M059J (cell line): ENCODE measurements at places on chromosomes 5 and 9.

DNA sequence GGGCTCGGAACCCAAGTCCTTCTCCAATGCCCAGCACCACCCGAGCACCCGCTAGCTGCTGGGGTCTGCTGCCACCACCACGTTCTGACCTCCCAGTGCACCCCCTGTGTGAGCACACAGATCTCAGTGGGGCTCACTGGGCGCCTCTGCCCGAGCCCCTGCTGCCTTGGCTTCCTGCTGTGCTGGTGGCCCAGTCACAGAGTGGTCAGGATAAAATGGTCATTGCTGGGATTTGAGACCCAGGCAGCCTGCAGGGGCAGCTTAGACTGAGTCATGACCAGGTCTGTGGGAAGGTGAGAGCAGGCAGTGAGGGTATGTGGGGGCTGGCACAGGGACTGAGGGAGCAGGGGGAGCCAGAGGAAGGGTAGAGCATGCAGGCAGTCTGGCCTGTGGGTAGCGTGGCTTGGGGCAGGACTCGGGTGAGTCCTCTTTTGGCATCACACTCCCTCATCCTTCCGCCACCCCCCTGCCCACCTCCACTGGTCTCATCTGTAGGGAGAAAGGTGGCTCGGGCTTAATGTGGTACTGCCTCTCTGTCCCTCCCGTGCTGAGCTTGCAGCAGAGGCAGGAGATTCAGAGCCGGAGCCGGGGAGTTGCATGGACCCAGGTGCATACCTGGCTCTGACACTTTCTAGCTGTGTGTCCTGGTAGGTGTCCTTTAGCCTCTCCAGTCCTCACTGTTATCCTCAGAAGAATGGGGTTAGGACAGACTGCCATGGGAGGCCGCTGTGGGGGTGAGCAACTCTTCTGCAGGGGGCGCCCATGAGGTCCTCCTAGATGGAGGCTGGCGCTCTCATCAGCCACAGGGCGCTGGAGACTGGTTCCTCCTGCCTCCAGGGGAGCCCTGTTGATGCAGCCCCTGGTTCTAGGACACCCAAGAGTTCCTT, 32.1 kb downstream of the USP20 start:
- no peak for DNase-seq

DNA sequence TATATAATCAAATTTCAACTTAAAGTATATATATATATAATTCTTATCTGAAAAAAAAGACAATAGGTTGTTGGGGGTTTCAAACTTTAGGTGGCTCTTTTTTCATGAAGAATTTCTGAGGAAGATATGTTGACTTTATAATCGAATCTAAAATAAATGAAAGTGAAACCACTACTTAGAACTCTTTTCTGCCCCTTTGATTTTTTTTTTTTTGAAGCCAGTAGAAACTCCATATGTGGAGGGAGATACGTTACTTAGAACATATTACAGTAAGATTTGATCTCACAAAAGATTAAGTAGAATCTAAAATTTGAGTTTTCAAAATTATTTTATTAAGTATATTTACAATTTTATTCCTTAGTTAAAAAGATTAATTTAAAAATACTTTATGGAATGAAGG, 96.9 kb downstream of the ATG10 start:
- DNase-seq = no peak

GRCh38 chr5:157247267-157247666, 18.7 kb upstream of the CYFIP2 start:
- no peak for DNase-seq

DNA sequence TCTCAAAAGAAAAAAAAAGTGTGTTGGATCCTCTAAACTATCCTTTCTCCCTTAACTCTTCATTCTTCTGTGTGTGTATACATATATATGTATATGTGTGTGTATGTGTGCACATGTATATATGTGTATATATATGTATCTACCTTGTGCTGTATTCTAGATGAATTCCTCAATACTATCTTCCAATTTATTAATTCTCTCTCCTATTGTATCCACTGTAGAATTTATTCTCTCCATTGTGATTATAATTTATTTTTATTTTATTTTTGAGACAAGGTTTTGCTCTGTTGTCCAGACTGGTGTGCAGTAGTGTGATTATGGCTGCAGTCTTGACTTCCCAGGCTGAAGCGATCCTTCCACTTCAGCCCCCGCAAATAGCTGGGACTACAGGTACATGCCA, 147.1 kb upstream of the ZNF618 start:
- no peak for DNase-seq

DNA sequence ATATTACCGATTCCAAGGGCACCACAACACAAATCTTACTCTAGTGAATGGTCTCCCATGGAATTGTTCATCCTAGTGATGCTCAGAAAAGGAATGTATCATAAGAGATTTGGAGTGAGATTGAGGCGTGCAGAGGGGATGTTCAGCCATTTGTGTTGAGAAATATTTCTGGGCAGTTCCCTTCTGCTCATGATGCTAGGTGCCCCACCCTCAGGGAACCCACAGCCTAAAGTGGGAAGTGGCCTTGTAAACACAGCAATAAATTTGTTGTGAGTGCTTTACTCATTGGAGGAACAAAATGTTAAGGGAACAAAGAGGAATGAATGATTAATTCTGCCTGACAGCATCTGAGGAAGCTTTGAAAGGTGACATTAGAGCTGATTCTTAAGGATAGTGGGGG, 129.9 kb downstream of the TLE4 start:
- peak; percentile 53 for DNase-seq

GRCh38 chr9:71678999-71679398, 89.3 kb downstream of the CEMIP2 start:
- DNase-seq = no peak

GRCh38 chr9:4464911-4465513, 25.3 kb upstream of the SLC1A1 start:
- DNase-seq = no peak

DNA sequence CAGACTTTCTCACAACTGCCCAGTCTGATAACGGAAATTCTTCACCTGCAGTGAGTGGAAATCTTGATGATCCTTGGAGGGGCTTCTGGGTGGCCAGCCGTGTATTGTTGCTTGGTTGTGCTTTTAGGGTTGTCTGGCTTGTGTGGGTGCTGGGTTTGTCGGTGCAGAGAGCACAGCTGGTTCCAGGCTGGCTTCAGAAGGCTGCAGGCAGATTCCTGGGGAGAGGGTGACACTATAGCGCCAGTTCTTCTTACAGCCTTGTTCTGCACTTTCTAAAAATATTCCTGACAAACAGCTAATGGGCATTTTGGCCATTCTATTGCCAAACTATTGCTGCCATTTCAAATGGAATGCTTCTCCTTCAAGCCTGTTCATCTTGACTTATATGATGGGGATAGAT, 99.3 kb downstream of the PDZD2 start:
- DNase-seq = no peak

DNA sequence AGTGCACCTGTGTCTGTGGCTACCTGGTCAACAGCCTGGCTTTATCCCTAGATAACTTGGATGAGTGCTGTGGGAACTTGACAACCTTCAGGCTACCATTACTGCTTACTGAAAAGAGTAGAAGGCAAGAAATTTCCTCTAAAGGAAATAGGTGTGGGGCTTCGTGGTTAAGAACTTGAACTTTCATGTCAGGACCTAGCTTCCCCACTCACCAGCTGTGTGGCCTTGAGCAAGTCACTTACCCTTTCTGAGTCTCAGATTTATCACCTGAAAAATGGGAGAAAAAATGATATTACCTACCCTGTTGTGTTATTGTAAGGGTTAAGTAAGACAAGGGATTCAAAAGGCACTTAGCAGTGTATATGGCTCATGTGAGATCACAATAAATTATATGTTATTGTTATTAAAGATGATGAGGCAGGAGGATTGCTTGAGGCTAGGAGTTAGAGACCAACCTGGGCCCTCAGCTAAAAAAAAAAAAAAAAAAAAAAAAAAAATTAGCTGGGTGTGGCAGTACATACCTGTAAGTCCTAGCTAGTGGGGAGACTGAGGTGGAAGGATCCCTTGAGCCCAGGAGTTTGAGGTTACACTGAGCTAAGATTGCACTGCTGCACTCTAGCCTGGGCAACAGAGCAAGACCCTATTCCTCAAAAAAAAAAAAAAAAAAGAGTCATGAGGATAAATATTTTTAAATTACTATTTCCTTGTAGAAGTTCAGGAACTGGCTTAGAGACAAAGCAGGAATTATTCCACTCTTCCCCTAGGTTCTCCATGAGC, 97.0 kb upstream of the SPRY4 start:
- no peak for DNase-seq

GRCh38 chr5:82772281-82772680, 304.9 kb downstream of the TMEM167A start:
- DNase-seq = no peak

GRCh38 chr5:169389318-169389717, 88.4 kb upstream of the SLIT3 start:
- DNase-seq = peak; percentile 67

DNA sequence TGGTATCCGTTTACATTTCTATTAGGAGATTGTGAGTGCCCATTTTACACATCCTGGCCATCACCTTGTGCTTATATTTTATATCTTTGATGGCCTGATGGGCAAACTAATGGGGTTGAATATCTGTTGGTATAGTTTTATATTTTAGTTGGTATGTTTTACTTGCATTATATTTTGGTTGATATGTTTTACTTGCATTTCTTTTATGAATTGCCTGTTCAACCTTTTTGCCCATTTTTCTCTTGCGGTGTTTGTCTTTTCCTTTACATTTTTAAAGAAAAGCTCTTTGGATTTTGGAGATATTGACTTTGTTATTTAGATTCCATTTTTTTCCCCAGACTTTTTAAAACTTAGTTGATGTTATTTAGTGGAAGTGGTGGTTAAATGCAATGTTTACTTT, 14.6 kb downstream of the ZNF618 start:
- no peak for DNase-seq

- peak; percentile 25 for DNase-seq
Observed at GRCh38 chr9:127278372-127278771, 13.8 kb downstream of the GARNL3 start.

DNA sequence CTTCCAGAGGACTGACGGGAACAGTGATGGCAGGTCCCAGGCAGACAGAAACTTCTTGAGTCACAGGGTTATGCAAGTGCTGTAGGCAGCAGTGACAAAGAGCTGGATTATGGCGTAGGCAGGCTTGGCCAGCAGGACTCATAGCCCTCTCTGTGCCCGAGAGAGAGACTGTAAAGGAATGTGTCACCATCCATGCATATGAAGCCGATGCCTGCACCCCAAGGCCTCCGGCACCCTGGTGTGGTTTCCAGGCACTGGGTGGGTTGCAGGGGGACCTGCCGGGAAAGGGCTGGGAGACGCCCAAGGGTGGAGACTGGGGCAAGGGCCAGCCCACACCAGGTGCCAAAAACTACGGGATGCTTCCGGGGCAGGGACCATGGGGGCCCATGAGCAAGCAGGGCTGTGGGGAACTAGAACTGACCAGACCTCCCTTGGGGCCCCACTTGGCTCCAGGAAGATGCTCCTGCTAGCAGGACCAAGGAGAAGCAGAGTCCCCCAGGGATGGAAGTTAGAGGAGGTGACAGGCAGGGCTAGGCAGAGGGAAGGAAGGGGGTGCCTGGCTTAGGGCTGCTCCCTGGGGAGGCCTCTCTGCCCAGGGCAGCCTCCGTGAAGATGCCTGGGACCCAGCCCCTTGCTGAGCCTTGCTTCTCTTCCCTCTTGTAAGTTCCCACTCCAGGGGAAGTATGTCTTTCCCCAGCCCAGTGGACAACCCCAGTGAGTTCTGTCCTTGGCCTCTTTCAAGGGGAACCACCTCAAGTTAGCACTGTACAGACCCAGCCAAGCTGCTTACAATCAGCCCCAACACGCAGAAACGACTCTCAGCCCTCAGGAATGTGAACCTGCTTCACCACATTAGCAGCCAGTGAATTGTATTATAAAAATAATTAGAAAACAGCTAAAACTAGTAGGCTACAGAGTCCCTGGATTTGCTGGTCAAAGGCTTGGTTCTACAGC, 10.5 kb upstream of the IPPK start:
- peak; percentile 28 for DNase-seq

DNA sequence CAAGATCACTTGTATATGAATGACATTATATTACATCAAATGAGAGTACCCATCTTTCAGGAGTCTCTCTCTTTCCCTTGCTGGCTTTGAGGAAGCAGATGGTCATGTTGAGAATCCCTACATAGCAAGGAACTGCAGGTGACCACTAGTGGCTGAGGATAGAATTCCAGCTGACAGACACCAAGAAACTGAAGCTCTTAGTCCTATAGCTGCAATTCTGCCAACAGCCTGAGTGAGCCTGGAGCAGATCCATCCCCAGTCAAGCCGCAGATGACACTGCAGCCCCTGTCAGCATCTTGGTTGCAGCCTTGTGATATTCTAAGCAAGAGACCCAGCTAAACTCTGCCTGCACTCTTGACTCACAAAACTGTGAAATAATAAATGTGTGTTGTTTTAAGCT, 531.5 kb downstream of the CSNK1G3 start:
- DNase-seq = no peak

DNA sequence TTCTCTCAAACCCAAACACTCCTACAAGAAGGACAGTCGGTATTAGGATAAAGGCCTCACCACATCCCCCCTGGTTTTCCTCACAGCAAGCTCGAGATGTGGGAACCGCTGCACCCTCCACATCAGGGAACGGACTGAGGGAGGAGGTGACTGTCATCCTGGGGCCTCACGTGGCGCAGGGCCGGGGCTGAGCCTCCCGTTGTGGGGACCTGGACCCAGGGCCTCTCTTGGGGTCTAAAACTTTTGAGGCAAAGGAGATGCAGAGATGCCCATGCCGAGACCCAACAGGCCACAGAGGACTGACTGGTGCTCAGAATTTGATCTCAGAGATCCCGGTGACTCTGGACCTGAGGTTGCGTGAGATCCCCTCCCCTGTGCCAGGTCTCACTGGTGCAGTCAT, 72.7 kb downstream of the MRPL36 start:
- no peak for DNase-seq

GRCh38 chr9:20508242-20508641, 114.1 kb downstream of the MLLT3 start:
- peak; percentile 57 for DNase-seq

- peak; percentile 82 for DNase-seq
Observed at GRCh38 chr5:177357459-177358351, at the start of gene RGS14. Gene RGS14 (plus strand): TSS chr5:177357924. CDS start chr5:177358025, 101 bp downstream.

DNA sequence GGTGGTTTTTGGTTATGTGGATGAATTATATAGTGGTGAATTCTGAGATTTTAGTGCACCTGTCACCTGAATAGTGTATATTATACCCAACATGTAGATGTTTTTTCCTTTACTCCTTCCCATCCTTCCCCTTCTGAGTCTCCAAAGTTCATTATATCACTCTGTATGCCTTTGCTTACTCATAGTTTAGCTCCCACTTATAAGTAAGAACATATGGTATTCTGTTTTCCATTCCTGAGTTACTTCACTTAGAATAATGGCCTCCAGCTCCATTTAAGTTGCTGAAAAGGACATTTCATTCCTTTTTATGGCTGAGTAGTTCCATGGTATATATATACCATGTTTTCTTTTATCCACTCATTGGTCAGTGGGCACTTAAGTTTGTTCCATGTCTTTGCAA, 161.6 kb upstream of the CD180 start:
- DNase-seq = no peak

GRCh38 chr9:111349766-111350165, 19.7 kb upstream of the OR2K2 start:
- DNase-seq = no peak

GRCh38 chr5:158796812-158797497, 302.8 kb downstream of the EBF1 start:
- no peak for DNase-seq

- peak; percentile 99 for DNase-seq
Observed at GRCh38 chr5:150112201-150113046, 26.1 kb upstream of the CSF1R start.

GRCh38 chr5:178507151-178507932, 82.9 kb downstream of the COL23A1 start:
- DNase-seq = no peak
